Mesenteric fat pad (tissue), 1 donor: ENCODE measurements at places on chromosomes 7 and 10. TPM values are rescaled to one million over a fixed set of nuclear protein-coding genes. Genes with fewer than 3 reads are reported as not detected.

DNA sequence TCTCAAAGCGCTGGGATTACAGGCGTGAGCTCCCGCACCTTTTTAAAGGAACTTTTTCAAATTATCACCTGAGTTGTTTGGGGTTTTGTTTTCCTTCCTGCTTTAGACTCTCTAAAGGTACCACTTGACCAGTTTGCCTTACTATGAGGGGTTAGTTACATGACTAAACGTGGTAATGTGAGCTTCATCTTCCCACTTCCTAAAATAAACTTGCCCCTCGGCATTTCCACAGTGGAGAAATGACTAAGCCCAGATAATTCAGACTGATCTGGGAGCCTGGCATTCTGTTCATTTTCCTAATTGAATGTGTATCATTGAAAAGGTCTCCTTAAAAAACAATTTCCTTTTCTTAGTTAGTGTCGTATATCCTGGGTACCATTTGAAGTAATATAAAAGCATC, 163.4 kb downstream of the PLXDC2 start:
- no peak for DNase-seq

DNA sequence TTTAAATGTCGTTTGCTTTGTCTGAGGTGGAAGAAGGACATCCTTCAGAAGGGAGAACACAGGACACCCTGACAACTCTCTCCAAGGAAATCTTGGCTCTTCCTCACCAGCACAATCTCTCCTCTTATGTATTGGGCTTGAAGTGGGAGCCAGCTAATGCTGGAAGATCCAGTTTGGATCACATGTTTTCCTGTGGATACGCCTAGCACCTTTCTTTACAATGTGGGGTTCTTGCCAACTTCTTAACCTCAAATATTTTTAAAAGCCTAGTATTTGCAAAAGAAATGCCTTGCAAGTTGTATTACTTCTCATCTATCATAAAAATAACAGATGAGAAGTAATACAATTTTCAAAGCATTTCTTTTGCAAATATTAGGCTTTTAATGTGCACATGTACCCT, 76.4 kb downstream of the FRMD4A start:
- no peak for DNase-seq

DNA sequence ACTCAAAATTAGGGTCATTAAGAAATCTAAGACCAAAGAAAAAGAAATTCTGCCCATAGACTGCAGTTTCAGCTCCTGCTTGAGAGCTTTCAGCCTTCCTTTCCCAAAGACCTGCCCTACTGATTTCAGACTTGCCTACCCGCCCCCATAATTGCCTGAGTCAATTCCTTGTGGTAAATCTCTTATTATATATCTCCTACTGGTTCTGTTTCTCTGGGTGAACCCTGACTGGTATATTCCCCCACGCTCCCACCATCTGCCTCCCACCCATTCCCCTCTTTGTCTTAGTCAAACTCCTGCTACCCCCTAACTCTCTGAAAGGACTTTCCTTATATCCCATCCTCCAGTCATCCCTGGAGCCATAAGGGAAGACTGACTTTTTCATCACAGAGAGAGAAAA, 64.7 kb upstream of the MET start:
- DNase-seq = no peak

- no peak for DNase-seq
Measured at GRCh38 chr10:59709395-59710125, at the start of gene SLC16A9. TSS of gene SLC16A9 (minus strand) at chr10:59709850. CDS start at chr10:59684291, 25,559 bp downstream.

- DNase-seq = no peak
Measured at GRCh38 chr7:81190997-81191768, 272.3 kb upstream of the SEMA3C start.

GRCh38 chr10:9868499-9868898, 1149.2 kb upstream of the CELF2 start:
- DNase-seq = no peak

DNA sequence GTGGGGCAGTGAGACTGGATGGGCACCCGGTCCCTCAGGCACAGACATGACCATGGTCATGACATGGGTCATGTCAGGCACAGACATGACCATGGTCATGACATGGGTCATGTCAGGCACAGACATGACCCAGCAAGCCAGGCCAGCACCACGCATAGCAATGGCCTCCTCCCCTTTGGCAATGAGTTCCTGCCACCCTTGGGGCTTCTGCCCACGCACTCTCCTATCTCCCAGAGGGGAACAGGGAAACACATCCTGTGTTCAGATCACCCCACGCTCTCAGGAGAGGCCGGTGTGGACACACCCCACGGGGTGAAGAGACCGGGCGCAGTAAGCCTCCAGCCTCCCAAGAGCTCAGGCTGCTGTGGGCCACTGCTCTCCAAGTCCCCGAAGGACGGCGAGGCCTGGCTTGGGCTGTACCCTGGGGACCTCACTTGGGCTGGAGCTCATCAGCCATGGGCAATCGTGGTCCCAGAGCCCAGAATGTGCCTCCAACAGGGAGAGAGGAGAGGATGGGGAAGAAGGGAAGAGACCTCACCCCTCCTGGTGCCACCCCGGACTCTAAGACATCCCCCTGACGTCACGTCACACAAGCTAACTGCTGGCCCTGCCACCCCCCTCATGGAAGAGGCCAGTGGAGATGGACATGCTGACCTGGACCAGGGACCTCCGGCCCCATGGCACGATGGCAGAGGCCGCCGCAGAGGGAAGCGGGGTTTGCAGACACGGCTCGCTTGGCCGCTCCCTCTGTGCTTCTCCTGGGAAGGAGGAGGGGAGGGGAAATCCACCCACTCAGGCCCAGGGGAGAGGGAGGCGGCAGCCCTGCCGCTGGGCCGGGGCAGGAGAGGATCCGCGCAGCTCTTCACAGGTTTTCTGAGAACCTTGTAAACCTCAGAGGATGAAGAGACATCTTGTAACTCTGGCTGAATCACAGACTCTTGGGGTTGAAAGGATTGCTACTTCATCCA, 269.6 kb downstream of the ELFN1 start:
- DNase-seq = no peak

DNA sequence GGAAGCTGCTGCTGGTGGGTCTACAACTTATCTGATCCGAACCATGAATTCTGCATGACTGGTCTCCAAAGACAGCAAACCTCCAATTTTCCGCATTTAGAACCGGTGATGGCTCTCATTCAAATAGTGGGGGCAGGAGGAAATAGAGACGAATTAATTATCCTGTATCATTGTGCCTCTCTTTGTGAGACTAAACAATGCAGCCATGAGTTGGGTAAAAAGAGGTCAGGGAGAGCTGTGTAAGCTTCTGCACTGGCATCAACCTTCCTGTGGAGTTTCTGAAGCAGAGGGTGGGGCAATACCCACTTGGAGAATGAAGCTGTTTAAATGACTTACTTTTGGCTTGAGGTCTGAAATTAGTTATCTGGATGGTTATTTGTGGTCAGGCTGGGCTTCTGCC, 266.4 kb downstream of the SORCS3 start:
- DNase-seq = no peak

DNA sequence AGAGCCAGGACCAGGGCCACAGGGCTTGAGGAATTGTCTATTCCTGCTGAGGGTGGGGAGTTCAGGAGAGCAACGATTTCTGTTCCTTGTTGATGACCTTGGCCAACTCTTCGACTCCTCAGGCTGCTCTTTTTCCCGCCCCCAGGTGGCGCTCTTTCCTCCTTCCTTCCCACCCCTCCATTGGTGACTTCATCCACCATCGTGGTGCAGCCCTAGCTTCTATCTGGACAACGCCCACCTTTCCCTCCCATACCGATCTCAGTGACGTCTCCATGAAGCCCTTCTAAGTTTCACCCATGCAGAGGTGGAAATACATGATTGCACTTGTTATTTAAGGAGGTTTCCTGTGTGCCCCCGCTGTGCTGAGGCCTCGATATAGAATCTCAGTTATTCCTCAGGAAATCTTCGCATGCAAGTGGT, 22.1 kb upstream of the CARD11 start:
- peak; percentile 71 for DNase-seq

- DNase-seq = no peak
Measured at GRCh38 chr10:95429639-95430038, 131.5 kb downstream of the SORBS1 start.

DNA sequence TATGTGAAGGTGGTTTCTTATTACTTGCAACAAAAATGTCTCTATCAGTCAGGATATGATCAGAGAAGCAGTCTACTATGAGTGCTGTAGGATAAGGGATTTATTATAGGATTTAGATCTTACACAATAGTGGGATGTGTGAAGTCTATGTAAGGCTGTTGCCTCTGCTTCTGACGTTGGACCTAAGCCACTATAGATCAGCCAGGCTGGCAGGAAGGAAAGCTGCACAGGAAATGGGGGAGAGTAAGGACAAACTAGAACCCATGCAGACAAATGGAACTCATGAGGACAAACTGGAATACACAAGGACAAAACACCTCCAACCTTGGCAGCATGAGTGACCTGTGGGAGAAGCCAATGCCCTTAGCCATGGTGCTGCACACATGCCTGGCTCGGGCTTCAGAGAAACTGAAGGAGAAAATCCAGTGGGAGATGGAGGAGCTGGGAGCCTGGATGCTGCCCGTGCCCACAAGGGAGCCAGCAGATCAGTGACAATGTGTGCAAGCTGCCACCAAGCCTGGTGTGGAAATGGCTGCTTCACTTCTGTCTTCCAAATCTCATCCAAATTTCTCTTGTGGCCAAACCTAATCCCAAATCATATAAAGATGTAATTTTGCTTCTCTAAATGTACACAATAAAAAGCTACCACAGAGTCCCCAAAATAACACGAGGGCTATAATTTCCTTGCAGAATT, 147.0 kb upstream of the PCGF5 start:
- no peak for DNase-seq

- no peak for DNase-seq
Measured at GRCh38 chr7:1961701-1962276, 271.0 kb downstream of the MAD1L1 start.

- no peak for DNase-seq
Measured at GRCh38 chr10:115936926-115937767, 335.9 kb downstream of the GFRA1 start.

DNA sequence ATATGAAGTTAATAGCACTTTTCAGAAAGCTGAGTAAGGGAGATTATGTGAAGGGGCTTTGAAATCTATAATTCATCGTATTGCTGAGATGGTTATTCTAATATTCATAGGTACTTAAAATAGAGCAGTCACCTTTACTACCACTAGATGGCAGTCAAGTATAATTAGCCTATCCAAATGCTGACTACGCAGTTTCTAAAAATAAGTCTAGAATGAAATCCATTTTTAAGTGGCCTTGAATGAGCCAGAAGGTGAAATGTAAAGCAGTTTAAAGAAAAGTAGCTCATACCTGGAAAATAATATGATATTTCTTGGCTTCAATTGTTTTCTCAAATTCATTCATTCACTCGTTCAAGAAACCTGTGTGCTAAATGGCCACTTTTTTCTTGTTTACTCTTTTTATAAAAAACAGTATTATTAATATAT, 1277.1 kb downstream of the GATA3 start:
- DNase-seq = no peak

DNA sequence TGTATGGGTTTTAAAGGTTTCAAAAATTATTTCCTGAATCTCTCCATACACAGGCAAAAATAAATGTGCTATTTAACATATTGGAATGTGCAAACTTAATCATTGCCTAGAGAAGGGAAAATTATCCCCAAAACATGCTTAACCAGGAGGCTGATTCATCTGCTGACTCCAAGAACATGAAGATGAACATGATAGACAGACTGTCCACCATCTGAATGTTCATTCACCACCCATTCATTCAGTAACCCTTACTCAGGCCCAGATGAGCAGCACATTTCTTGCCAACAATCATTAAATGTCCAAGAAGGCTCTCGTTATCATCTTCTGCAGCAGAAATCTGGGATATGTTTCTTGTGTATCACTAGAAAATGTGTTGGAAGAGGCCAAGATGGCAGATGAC, 110.6 kb downstream of the PPP1R9A start:
- no peak for DNase-seq

DNA sequence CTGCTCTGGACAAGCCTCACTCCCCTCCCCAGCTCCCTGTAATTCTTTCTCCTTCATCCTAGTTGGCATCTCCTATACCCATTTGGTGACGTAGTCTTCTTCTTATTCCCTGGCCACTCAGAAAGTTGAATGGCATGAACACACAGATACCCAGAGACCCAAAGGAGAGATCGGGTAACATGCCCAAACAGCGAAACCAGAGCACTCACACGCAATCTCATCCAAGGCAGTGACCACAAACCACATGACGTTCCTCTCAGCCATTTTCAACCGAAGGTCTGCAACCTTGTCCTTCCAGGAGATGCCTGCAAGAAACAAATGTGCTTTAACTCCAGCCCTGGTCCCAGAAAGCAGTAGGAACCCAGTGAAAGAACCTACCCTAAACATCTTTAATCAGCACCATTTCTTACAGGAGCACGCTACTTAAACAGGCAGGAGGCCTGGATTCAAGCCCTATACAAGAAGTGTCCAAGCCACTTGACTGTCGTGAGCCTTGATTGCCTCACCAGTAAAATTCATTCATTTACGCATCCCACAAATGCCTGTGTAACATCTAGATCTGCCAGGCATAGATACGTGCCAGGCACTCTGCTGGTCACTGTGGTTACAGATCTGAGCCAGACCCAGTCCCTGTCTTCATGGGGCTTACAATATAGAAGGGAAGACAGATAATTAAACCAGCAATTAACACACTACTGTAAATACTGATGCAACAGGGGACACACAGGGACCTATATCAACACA, 37.1 kb downstream of the XPNPEP1 start:
- no peak for DNase-seq

- no peak for DNase-seq
Measured at GRCh38 chr7:76048668-76048988, 722 bp downstream of the MDH2 start.

DNA sequence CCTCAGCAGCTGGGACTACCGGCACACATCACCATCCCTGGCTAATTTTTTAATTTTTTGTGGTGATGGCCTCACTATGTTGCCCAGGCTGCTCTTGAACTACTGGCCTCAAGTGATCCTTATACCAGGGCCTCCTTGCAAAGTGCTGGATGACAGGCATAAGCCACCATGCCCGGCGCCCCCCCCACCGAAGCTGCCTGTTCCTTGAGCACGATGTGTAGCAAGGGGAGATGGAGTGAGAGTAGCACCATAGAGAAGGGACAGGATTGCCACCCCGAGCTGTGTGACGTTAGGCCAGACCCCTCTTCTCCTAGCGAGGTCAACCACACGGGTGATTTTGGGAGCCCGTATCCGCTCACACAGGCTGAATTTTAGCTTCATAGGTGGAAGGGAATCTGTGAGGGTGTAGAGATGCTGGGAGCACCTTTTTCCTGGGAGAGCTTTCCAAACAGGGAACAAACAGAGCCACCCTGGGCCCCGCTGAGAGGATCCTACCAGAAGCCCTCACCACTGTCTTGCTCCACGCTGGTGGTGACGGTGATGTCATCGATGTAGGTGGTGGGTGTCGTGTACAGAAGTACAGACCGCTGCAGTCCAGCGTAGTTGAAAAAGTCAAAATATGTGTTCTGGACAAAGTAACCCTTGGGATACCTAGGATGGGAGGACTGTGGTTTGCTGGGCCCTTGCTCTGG, 3.0 kb downstream of the GUSB start:
- peak; percentile 83 for DNase-seq

- no peak for DNase-seq
Measured at GRCh38 chr7:79292834-79293233, 160.6 kb downstream of the MAGI2 start.

- no peak for DNase-seq
Measured at GRCh38 chr10:70286616-70287015, 2.8 kb upstream of the NPFFR1 start.

Gene IRF5
- total RNA-seq = 17.3 TPM

Gene LBX1
- total RNA-seq = 0.10 TPM

Gene IKZF5
- total RNA-seq = 12.4 TPM

Gene MTG1
- total RNA-seq = 33.3 TPM

Gene WEE2
- not detected for total RNA-seq

Gene ARHGAP22
- 8.8 TPM for total RNA-seq

Gene GOLGA7B
- 0.32 TPM for total RNA-seq

Gene TAS2R4
- total RNA-seq = 0.67 TPM

Gene BET1
- total RNA-seq = 20.6 TPM

Gene NPY
- not detected for total RNA-seq

Gene FGL2
- 34.4 TPM for total RNA-seq

Gene NEUROG3
- total RNA-seq = 0.71 TPM
